ENCODE measurements at places on chromosomes 3 and 15.
A peak's percentile ranks its signal among the peaks of the same experiment; 100 is the strongest.

DNA sequence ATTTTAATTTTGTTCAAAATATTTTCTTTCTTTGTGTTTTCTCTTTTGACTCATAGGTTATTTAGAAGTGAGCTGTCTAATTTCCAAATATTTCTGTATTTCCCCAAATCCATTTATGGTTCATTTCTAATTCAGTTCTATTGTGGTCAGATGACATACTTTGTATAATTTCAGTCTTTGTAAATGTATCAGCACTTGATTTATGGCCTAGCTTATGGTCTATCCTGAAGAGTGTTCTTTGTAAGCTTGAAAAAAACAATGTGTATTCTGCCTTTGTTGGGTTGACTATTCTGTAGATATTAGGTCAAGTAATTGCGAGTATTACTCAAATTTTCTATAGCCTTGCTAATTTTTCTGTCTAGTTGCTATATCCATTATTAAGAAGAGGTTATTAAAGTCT, 311.2 kb downstream of the OCA2 start:
- DNase-seq = no peak

GRCh38 chr15:67761343-67761742, 64.0 kb upstream of the SKOR1 start:
- DNase-seq = no peak

DNA sequence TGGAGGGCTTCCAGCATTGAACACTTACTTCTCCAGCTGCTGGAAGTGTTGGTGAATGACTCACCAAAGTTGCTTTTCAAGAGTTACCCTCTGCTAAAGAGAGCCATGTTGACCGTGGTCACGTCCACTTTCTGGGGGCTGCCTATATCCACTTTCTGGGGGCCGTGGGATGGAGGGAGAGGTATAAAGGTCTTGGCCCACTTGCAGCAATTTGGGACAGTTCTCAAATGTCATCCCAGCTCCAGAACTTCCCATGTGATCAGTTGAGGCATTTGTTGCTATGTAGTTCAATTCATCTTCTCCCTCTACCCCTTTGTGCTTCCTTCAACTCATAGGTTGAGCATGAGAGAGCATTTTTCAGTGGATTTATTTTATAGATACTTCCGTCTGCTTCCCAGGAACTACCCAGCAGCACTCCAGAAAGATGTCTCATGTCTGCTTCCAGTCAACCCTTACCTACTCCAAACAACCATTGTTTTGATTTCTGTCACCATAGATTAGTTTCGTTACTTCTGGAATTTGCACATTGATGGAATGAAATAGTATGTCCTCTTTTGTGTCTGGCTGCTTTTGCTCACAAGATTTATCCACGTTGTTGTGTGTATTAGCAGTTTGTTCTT, 130.6 kb downstream of the TCF12 start:
- DNase-seq = no peak

- no peak for DNase-seq
Measured at GRCh38 chr15:61122647-61123375, 106.3 kb downstream of the RORA start.

- DNase-seq = peak; percentile 61
Measured at GRCh38 chr15:75836959-75837334, 6.3 kb upstream of the UBE2Q2 start.

All from skeletal muscle cell (primary cell).